Breast epithelium (tissue), 4 donors: ENCODE measurements at places on chromosomes 3 and 15.
A peak's percentile ranks its signal among the peaks of the same experiment; 100 is the strongest.

DNA sequence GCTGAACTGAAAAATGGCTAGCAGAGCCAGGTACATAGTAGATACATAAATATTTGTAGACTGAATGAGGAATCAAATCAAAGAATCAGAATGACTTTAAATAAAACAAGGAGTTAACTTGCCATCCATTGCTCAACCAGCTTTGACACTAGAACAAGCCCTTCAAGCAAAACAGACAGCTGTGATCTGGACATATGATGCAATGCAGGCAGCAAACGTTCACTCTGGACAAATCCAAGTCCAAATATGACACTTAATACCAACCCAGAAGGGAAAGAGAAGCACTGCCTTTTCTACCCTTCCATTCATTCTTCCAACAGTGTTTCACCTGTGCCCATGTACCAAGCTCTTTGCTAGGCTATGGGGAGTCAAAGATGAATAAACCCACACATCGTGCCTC, 4.5 kb downstream of the THRB start:
- H3K27ac ChIP-seq, result peak overlapping the region; percentile 54
- no peaks in the 10 kb centered on the region for H3K36me3 ChIP-seq
- no peak for DNase-seq
- peaks cover 8% of the 10 kb centered on the region for H3K4me1 ChIP-seq

GRCh38 chr3:15283702-15284101, 48.7 kb downstream of the SH3BP5 start:
- peak overlapping the region; percentile 18 for H3K27ac ChIP-seq
- H3K36me3 ChIP-seq, result no peaks in the 10 kb centered on the region
- H3K4me1 ChIP-seq, result peaks cover 4% of the 10 kb centered on the region
- H3K4me3 ChIP-seq, result no peak overlapping the region

- DNase-seq, result peak; percentile 58
- no peaks in the 10 kb centered on the region for H3K27me3 ChIP-seq
- peak overlapping the region; percentile 41 for H3K27ac ChIP-seq
- H3K4me1 ChIP-seq, result no peaks in the 10 kb centered on the region
- no peak overlapping the region for H3K4me3 ChIP-seq
- H3K36me3 ChIP-seq, result no peaks in the 10 kb centered on the region
These were observed 72.3 kb downstream of the TAMM41 start for GRCh38 chr3:11774296-11774877.

GRCh38 chr3:14758297-14758696, 60.5 kb upstream of the FGD5 start:
- H3K4me1 ChIP-seq, result no peaks in the 10 kb centered on the region
- H3K27ac ChIP-seq, result no peak overlapping the region
- no peak overlapping the region for H3K4me3 ChIP-seq
- H3K27me3 ChIP-seq, result no peaks in the 10 kb centered on the region

- no peaks in the 10 kb centered on the region for H3K27me3 ChIP-seq
- H3K27ac ChIP-seq, result no peak overlapping the region
- H3K4me3 ChIP-seq, result no peak overlapping the region
These were observed 966.1 kb downstream of the AGBL1 start for GRCh38 chr15:87045746-87046145.

- H3K36me3 ChIP-seq, result no peaks in the 10 kb centered on the region
- no peak overlapping the region for H3K4me3 ChIP-seq
These were observed 32.1 kb downstream of the CLDN18 start for GRCh38 chr3:138042043-138042442.

DNA sequence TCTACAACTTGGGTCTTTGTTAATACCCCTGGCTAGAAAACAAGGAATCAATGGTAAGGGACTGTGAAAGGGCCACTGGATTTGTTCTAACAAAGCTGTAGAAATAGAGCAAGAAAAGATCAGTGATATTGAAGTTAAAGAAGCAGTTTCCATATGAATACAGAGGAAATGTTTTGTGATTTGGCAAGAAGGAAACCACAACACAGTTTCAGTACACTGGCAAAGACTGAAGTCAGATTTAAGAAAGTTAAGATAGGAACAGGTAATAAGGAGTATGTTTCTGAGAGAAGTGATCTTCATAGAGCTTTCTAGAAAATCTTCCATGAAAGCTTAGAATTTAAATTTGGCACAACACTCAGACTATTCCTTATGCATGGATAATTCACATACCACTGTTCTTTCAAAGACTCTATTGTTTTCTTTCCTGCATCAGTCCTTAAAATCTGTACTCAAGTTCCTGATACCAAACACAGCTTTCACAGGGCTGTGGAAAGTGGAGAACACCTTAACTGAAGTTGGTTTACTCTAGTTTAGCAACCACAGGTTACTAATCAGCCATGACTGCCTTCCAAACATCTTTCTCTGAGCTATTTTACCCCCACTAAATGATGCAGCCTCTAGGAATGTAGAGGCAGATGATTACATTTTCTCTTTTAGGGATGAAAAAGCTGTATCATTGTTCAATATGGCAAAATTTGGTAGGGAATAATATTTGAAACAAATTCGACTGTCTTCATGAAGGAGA, 32.4 kb upstream of the ALCAM start:
- no peak overlapping the region for H3K4me3 ChIP-seq
- no peaks in the 10 kb centered on the region for H3K36me3 ChIP-seq
- no peaks in the 10 kb centered on the region for H3K27me3 ChIP-seq
- DNase-seq, result no peak

GRCh38 chr3:109021556-109021955, 67.9 kb upstream of the GUCA1C start:
- no peaks in the 10 kb centered on the region for H3K4me1 ChIP-seq
- no peak overlapping the region for H3K27ac ChIP-seq
- H3K36me3 ChIP-seq, result no peaks in the 10 kb centered on the region
- H3K27me3 ChIP-seq, result no peaks in the 10 kb centered on the region
- DNase-seq, result no peak
- no peak overlapping the region for H3K4me3 ChIP-seq

DNA sequence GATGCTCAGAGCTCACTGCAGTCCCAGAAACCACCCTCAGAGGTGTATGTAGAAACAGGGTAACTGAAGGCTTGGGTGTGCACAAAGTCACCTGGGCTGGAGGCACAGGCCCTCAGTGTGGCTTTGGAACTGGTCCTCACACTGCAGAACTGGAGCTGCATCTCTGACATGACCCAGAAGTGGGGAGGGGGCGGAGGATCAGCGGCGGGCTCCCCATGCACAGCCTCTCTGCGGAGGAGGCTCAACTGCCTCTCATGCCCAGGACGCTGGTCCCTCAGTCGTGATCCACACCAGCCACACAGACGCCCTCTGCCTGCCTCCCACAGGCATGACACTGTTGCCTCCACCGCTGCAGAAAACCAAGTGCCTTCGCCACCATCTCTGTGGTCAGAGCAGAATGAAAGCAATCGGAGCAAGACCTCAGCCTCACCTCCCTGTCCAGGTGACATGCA, 73.7 kb downstream of the TM2D3 start:
- H3K4me1 ChIP-seq, result no peaks in the 10 kb centered on the region
- no peak overlapping the region for H3K4me3 ChIP-seq
- DNase-seq, result no peak

- no peak overlapping the region for H3K27ac ChIP-seq
- no peak overlapping the region for H3K4me3 ChIP-seq
- H3K27me3 ChIP-seq, result no peaks in the 10 kb centered on the region
These were observed 474.2 kb downstream of the MAGI1 start for GRCh38 chr3:65564483-65564882.

GRCh38 chr3:12545473-12545791, at the start of gene MKRN2OS:
Gene MKRN2OS (minus strand): TSS chr3:12545499. CDS start chr3:12545464, 35 bp downstream.
- no peak within 1 kb of the TSS for H3K4me3 ChIP-seq
- H3K36me3 ChIP-seq, result no peaks in the 10 kb centered on the region
- peak; percentile 61 for DNase-seq
- H3K4me1 ChIP-seq, result no peaks in the 10 kb centered on the region

DNA sequence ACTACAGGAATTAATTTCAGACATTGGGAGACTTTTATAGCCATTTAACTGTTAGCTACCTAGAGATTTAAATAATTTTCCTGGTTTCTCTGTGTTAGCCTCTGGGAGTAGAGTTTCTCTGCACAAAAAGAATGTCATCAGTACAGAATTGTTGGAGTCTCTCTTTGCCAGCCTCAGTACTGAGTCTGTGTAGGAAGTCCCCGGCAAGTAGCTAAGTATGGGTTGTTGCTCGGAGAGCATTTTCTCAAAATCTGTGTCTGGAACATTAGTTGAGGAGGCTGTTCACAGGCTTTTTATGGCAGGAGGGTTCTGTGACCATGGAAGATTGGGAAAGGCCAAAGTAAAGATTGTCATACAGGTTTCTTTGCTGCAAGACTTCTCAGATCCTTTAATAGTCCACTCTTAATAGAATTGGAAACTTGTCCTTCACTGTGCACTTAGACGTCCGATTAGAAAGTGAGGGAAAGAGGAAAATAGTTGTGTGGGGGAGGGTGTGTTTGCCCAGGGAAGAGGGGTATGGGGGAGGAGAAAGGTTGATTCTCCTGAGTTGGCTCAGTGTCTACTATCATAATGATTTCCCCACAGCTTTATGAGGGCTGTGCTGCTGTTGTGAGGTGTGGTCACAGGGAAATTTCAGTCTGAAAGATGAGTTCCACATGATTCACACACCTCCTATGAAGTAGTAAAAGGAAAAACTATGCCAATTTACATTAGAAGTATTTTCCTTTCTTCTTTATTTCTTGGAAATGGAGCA, 207.1 kb downstream of the PTPRG start:
- H3K27ac ChIP-seq, result no peak overlapping the region
- no peaks in the 10 kb centered on the region for H3K27me3 ChIP-seq
- H3K4me1 ChIP-seq, result no peaks in the 10 kb centered on the region
- H3K4me3 ChIP-seq, result no peak overlapping the region
- no peaks in the 10 kb centered on the region for H3K36me3 ChIP-seq

DNA sequence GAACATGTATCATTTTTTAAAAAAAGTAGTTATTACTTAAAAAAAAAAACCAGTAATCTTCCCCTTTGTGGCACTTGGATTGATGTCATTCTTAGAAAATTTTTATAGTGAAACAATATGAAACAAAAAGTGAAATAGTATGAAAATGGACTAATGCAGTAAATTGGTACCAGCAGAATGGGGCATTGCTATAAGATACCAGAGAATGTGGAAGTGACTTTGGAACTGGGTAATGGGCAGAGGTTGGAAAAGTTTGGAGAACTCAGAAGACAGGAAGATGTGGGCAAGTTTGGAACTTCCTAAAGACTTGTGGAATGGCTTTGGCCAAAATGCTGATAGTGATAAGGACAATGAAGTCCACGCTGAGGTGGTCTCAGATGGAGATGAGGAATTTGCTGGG, 66.6 kb downstream of the TTC23 start:
- no peak overlapping the region for H3K27ac ChIP-seq
- H3K4me1 ChIP-seq, result peaks cover 4% of the 10 kb centered on the region
- H3K36me3 ChIP-seq, result no peaks in the 10 kb centered on the region

DNA sequence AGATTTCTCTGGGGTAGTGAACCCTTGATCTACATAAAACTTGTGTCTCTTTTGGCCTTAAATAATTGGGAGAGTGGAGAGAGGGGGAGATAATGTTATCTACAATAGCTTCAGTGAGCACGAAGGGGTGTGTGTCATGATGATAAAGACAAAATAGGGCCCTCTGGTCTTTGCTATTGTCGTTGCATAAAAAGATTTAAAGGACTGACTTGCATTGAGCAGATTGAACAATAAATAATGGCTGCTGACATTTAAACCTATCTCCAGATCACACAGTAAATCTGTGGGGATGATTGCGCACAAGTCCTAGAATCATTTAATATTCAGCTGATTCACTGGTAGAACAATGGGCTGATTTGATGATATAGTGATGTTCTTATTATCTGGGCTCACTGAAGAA, 71.3 kb upstream of the GAP43 start:
- H3K36me3 ChIP-seq, result no peaks in the 10 kb centered on the region
- no peak for DNase-seq
- no peak overlapping the region for H3K27ac ChIP-seq
- no peaks in the 10 kb centered on the region for H3K27me3 ChIP-seq
- no peak overlapping the region for H3K4me3 ChIP-seq

DNA sequence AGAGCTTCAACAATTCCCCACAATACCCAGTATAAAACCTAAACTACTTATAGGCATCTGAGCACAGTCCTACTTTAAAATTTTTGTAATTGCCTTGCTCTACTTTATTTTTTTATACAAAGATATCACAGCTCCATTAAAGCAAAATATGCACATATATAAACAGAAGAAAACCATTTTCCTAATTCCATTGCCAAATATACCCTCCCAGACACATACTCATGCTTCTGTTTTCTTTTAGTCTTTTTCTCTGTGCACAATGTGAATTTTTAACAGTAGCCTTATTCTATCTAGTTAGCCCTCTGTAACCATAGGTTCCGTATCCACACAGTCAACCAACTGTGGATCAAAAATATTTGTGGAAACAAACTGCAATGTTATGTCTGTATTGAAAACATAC, 260.5 kb downstream of the SCAPER start:
- H3K36me3 ChIP-seq, result no peaks in the 10 kb centered on the region
- H3K4me3 ChIP-seq, result no peak overlapping the region
- no peak overlapping the region for H3K27ac ChIP-seq
- H3K4me1 ChIP-seq, result no peaks in the 10 kb centered on the region
- DNase-seq, result no peak

DNA sequence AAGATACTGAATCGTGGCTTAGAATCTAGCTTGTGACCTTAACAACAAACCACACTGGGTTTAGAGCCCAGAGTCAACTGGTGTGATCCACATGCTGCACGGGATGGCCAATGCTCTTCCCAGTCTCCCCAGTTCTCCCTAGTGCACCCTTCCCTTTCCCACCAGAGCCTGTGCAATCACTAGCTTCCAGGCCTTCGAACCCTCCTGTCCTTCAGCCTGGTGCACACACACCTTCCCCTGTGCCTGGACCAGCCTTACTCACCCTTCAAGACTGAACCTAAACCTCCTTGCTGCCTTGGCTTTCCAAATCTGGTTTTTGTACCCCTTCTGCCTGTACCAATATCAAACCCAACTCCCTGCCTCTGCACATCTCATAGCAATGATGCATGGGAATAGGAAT, 43.8 kb downstream of the WNT5A start:
- H3K4me3 ChIP-seq, result no peak overlapping the region
- H3K27ac ChIP-seq, result no peak overlapping the region
- DNase-seq, result no peak
- no peaks in the 10 kb centered on the region for H3K36me3 ChIP-seq

- H3K27me3 ChIP-seq, result no peaks in the 10 kb centered on the region
- no peaks in the 10 kb centered on the region for H3K36me3 ChIP-seq
- no peak overlapping the region for H3K4me3 ChIP-seq
- peaks cover 8% of the 10 kb centered on the region for H3K4me1 ChIP-seq
- no peak overlapping the region for H3K27ac ChIP-seq
These were observed 30.1 kb downstream of the IGF1R start for GRCh38 chr15:98678484-98678883.

DNA sequence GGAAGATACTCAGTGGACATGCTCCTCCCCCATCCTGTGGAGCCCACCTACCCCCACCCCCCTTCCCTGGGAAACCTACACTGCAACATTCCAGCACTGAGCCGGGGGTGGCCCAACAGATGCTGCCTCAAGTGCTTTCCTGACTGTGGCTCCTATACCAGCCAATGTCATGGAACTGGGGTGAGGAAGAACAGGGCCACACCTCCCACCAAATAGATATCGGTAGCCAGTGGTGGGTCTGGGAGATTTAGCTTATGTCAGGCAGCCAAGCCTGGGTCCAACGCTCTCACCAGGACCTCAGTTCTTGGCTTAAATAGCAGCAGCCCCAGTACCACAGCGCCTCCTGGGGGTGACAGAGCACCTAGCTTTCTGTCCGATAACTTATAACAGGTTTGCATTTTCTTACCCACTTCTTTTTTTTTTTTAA, 30.3 kb downstream of the CDC25A start:
- no peaks in the 10 kb centered on the region for H3K36me3 ChIP-seq
- no peaks in the 10 kb centered on the region for H3K4me1 ChIP-seq
- DNase-seq, result no peak
- H3K4me3 ChIP-seq, result no peak overlapping the region
- H3K27me3 ChIP-seq, result no peaks in the 10 kb centered on the region

GRCh38 chr15:64247906-64248541, 85.2 kb upstream of the PPIB start:
- DNase-seq, result peak; percentile 44
- H3K4me3 ChIP-seq, result no peak overlapping the region
- H3K27me3 ChIP-seq, result no peaks in the 10 kb centered on the region
- no peaks in the 10 kb centered on the region for H3K4me1 ChIP-seq
